ENCODE measurements at places on chromosomes 3 and 15.
A peak's percentile ranks its signal among the peaks of the same experiment; 100 is the strongest.

- DNase-seq = no peak
Measured at GRCh38 chr15:71800835-71801745, 9.3 kb upstream of the NR2E3 start.

- DNase-seq = no peak
Measured at GRCh38 chr3:174325171-174325570, 534.0 kb upstream of the NAALADL2 start.

GRCh38 chr3:175668300-175668699 lies 809.2 kb downstream of the NAALADL2 start:
- no peak for DNase-seq

DNA sequence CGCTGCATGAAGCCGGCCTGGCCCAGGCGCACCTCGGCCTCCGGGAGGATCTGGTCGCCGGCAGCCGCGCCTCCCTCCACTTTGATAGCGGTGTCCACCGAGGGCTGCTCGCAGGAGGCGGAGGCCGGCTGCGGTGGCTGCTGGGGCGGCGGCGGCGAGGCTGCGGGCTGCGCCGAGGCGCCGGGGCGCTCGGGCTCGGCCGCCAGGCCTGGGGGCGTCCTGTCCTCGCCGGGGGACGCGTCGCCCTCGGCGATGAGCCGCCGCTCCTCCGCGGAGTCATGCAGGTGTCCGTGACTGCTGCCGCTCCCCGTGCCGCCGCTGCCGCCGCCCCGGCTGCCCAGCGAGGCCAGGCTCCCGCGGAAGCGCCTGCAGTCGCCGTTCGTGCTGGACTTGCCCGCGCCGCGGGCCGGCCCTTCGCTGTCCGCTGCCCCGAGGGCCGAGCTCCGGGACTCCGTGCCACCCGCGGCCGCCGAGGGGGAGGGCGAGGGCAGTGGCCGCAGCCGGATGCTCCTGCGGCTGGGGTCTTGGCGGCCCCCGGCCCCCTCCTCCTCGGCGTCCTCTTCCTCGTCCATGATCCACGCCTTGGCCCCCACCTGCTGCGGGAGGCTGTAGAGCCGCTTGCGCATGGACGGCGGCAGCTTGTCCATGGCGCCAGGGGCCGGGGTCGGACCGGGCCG lies 996 bp downstream of the HCN4 start:
- DNase-seq = no peak

DNA sequence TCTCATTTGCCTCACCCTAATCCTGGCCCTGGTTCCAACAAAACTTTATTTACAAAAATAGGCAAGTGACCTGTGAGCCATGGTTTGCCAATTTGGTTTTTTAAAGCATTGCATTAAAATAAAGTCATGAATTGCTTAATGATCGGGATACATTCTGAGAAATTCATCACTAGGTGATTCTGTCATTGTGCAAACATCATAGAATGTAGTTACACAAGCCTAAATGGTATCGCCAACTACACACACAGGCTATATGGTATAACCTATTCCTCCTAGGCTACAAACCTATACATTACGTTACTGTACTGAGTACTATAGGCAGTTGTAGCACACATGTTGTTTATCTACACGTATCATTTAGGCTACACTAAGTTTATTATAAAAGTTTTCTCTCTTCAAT lies 45.9 kb upstream of the SSR3 start:
- DNase-seq = no peak

GRCh38 chr3:57605683-57606082 lies 8.5 kb upstream of the ARF4 start:
- DNase-seq = no peak

DNA sequence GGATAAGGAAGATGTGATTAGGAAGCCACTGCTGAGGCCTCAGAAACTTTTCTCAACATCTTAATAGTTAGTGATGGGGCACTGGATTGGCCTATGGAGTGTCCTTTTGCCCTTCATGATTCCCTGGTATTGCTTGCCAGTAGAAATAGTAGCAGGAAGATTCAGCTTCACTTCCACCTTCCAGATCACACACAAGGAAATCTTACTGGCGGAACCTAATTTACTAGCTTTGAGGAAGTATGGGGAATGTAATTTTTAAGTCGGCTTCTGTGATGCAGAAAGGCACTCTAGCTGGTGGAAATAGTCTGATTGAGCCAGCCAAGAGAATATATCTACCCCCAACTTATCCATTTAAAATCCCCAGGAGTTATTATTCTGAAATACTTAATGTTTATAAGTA lies 46.5 kb downstream of the LPP start:
- DNase-seq = no peak

- DNase-seq = no peak
Measured at GRCh38 chr3:180402471-180403073, 199.4 kb upstream of the TTC14 start.

- no peak for DNase-seq
Measured at GRCh38 chr15:80495401-80495942, 91.3 kb downstream of the ARNT2 start.

GRCh38 chr15:67080900-67081431 lies 15.6 kb downstream of the SMAD3 start:
- DNase-seq = no peak

DNA sequence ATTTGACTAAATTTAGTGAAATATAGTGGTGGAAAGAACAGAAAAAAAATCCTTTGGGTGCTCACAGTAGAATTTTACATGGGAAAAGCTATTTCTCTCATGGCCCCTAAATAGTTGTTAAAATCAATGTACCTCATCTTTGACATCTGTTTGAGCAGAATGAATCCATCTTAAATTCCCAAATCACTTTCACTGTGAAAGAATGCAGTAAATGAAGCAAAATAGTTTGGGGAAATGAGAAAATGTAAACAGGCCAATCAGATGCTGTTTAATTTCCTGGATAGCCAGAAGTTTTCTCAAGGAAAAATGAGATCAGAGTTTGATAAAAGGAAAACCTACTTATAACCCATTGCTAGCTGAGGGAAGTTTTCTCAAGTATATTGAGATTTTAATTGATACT lies 406.9 kb downstream of the ROBO2 start:
- DNase-seq = no peak

DNA sequence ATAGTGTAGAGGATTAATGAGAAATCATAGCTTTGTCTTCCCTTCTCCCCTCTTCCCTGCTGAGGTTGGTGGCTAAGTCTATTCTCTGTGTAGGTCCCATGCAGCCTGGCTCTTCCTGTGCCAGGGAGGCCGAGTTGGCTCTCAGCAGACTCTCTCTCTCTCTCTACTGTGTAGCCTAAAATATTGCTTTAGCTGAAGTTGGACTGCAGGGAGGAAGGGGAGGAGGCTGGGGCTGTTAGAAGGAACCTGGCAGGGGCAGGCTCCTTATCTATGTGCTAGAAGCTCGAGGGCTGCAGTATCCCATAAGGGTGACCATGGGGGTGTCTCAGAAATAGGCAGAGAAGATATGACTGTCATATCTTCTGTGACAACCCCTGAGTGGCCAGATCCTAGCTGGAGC lies 160.8 kb downstream of the EPHB1 start:
- no peak for DNase-seq

DNA sequence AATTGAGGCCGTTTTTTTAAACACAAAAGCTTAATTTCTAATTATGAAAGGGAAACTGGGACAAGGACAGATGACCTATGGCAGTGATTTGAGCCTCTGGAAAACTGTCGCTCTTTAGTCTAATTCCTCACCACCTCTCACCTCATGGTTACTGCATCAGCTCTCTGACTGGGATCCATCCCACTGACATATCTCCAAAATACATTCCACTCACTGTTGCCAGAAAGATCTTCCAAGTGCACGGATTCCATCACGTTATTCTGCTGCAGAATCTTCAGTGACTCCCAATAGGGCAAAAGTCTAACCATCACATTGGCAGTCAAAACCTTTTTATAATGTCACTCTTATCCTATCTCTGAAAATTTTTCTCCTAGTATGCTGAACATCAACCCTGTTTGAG lies 132.3 kb upstream of the MB21D2 start:
- no peak for DNase-seq

DNA sequence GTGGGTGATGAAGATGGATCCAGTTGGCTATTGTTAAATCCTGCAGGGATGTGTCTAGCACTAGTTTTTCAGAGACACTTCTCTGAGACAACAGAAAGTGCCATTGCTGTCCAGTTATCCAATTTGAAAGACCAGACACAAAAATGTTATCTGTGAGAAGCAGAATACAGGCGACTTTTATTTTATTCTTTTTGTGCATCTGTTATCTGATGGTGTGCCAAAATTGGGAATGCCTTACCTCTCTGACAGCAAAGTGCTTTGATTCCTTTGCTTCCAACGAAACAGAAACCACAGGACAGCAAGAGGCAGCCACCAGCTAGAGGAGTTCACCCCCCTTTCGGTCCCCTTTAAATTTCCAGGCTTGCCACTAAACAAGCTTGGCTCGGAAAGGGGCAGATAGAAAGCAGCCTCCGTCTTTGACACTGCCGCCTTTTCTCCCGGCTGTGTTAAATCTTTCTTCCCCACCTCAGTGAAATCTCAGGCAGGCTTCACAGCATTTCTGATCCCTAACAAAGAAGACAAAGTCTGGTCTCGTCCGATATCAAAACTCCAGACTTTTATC lies 17.7 kb upstream of the PRR20G start:
- DNase-seq = no peak

GRCh38 chr3:31370380-31370666 lies 162.4 kb upstream of the STT3B start:
- no peak for DNase-seq

GRCh38 chr15:76195506-76196268 lies 115.6 kb downstream of the ETFA start:
- DNase-seq = no peak

GRCh38 chr3:18483226-18483625 lies 58.1 kb upstream of the SATB1 start:
- DNase-seq = no peak

DNA sequence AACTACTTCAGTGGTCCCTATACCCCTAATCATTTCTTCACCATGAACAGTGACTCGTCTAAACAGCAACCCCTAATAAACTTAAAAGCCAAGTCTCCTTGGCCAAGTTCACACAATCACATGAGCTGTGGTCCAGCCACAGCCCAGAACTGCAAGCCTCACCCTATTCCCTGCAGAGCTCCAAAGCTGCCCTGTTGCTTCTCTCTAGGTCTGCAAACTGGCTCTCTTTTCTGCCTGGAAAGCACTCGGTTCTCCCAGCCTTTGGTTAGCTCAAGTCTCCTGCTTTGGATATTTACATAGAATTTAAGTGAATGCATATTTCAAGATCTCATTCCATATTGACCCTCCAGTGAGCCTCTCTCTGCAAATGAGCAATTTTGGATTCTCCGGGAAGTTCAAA lies 107.0 kb downstream of the TOP2B start:
- DNase-seq = no peak

DNA sequence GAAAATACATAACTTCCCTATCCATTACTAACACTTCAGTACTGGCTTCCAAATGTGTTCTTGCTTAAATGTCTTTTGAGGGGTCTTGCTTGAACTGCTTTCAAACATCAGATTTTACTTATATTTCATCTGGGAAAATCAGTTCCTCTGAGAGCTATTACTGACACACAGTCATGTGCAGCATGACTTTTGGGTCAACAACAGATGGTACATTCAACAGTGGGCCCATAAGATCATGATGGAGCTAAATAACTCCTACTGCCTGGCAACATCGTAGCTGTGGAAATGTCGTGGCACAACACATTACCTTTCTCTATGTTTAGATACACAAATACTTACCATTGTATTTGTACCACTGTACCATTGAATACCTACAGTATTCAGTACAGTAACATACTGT lies 43.8 kb downstream of the WWTR1 start:
- DNase-seq = no peak

DNA sequence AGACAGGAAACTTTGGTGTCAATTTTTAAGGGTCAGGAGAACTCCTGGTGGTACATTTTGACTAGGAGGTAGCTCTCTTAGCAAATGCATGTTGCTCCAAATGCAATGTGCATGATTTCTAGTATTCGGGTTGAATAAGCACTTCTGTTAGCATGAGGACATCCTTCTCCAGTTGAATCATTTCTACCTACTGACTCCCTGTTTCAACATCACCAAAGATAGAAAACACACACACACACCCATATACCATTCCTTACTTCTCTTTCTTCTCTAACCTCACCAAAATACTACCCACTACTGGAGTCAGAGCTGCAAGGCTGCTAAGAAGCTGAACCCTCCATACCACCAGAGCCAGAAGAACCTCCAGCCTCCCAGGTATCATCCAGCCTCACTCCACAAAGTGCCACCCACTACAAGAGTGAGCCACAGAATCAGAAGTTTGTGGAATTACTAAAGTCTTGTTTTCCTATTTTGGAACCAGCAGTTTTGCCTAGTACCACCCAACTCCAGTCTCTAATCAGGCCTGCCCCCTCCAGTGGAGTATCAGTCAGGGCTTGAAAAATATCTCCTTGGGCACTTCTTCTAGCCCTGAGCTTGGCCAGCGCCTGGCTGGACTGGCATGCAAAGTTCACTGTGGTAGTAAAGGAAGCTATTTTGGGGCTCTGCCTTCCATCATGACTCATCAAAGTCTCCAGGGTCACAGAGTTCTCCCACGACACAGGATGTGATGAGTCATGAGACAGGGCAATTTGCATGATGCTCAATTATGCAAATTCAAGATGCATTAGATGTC lies 110.3 kb downstream of the CYP19A1 start:
- DNase-seq = no peak

DNA sequence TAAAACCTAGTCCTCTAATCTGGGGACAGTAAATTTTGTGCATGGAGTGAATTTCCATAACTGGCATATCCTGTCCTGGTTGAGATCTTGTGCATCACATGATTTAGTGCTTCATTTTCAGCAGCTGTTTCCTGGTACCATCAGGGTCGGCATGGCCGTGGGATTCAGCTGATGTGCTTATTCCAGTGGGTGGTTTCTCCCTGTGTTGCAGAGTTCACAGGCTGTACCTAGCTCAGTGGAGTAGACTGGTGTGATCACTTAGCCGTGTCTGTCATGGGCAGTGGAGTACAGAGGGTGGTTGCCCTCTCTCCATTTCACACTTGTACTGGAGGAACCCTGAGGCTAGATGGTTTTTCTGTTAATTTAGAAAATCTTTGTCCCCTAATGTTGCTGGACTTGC lies 228.5 kb downstream of the PTPRG start:
- DNase-seq = no peak

DNA sequence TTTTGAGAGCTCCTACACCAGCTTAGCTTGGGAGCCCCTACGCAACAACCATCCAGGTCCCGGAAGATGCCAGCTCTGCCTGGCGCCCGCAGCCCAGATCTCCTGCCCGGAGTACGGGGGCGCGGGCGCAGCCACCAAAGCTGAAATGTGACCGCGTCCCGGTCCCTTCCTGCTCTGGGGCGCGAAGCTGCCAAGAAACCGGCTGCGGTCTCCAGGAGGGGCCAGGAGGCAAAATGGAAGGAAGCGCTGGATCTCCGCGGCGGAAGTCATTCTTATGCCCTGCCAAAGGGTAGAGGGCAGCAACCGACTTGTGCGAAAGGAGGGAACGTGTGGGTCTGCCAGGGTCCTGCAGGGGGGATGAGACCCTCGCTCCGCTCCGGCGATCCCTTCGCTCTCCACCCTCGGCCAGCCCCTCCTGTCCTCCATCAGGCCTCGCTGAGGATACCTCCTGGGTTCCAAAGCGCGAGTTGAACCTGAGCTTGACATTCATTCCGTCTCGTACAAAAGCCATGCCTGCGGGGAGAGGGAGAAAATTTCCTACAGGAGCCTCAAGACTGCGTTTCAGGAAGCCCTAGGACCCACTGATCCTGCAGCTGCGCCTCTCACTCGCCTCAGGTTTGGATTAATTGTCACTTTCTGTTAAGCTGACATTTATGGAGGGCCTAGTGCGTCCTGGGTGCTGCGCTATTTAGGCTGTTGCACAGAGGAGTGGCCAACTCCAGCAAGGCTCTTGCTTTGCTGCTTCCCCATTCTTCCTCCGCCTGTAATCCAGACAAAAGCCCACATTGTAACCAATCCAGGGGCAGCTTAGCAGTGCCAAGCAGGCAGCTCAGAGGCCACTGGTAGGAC lies 98.3 kb upstream of the VGLL3 start:
- DNase-seq = peak; percentile 76

Measured in left lung (tissue), 14 donors.